ENCODE measurements at places on chromosomes 7 and 10.

DNA sequence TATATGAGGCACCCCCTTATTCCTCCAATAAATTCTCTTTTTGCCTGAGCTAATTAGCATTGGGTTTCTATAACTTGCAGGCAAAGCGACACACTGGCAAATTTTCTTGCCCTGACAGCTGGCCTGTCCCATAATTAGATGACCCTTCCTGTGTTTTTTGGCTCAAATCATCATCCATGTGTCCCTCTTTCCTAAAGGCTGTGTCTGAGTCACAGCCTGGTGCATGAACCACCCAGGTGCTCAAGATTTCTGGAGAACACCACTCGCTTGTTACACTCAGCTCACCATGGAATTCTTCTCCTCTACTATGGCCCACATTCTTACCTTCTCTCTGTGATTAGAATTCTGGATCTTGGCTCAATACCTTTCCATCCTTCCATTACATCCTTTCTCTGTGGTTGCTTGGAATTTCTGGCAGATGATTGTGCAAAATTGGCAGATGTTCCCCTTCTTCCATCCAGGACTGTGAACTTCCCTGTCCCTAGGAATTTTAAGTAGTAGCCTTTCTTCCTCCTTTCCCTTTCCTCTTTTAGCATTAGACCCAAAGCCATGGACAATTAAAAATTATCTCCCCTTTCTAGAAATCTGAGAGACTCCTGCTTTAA lies 116.0 kb upstream of the ANKRD1 start:
- no peak for DNase-seq

DNA sequence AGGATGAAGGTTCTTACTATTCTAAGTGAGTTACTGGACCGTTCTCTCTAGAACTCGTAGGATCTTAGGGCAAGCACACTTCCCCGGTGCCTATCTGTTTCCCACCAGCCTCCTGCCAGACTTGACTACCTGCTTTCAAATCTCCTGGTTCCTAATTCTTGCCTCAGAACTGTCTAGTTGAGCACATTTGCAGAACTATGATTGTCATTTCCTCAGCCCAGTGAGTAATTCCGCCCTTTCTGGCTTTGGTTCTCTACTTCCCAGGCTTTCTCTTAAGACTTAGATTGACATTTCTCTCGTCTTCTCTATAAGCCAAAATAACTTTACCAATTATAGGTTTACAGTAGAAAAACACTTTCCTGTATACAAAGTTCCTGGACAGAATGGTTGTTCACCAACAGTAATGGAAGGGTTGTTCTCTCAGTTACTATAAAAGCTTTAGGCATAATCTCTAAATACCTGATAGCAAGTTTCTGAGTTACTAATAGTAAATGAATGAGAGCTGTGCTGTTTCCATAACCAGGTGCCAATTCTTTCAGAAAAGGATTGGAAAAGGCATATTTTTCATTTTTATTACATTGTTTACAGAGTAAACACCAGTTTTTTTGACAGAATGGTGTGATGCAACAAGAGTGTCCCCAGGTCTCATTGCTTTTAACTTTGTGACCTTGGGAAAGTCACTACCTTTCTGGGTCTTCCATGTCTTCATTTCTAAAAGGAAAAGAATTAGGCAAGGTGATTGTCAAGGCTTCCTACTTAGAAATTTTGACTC lies 41.1 kb downstream of the PLEKHA8 start:
- no peak for DNase-seq

DNA sequence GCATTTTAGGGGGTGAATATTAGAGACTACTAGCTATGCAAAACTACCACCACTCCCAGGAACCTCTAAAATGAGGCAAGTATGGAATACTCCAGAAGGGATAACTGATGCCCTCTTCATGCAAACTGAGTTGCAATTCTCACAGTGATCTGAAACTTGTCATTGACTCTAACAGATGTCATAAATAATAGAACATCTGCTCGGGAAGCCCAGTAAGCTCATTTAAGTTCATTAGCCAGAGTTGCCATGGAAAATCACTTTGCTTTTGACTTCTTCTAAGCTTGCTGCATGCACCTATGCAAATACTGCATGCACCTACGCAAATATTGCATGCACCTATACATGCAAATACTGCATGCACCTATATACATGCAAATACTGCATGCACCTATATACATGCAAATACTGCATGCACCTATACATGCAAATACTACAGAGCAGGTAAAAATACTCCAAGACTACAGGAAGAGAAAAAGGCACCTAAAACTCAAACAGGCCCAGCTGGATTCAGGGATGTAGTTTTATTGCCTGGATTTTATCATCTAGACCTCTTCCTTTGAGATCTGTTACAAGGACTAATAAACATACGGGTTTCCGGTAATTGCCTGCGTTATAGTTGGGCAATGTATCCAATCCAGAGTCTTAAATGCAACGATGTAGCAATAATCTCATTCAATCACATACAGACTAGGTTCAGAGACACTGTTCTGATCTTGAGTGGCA lies 1061.1 kb upstream of the AUTS2 start:
- DNase-seq: no peak

DNA sequence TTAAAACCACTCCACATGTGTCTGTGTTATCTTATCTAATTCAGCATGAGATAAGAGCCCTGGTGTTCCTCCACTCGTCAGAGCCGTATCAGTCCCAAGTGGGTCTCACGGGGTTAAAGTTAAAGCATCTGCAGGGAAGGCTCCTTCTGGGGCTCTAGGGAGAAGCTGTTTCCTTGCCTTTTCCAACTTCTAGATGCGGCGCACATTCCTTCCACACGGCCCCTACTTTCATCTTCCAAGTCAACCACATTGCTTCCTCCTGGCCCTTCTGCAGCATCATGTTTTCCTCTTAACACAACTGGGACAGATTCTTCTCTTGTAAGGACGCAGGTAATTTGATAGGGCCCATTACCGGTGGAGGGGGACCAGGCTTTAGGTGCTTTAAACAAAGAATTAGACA lies 620.1 kb upstream of the DPP6 start:
- no peak for DNase-seq

DNA sequence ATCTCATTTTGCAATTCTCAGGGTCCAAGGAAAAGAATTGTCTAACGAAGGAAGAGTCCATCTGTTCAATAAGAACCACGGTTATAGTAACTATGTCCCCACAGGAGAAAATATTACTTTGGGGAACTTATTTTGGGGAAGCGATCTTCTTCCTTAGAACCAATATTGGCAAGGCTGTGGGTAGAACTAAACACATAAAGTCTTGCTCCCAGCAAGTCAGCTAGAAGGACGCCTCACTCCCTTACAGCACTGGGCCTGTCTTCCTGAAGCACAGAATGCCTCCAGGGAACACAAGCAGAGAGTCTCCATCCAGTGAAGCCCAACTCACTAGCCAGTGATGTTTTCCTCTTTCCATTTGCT lies 30.2 kb downstream of the C10orf71 start:
- no peak for DNase-seq

GRCh38 chr7:107264723-107265122 lies 95.9 kb downstream of the HBP1 start:
- no peak for DNase-seq

- DNase-seq: no peak
Measured at GRCh38 chr10:78579576-78579975, 489.2 kb upstream of the ZMIZ1 start.

DNA sequence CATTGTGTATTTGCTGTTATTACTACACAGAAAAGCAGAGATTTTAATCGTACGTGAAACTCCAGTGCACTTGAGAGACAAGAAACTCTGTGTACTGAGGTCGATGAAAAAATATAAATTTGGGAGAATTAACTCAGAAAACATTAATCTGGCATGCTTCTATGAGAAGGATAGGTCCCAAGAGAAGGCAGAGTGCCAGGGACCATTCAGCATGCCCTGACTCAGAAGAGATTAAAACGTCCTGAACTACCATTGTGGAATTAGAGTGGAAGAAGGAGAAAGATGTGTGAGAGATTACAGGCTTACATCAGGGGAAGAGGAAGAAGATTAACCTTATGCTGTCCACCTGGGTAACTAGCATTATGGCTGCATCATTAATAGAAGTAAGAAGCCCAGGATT lies 72.4 kb downstream of the REEP3 start:
- no peak for DNase-seq

- DNase-seq: no peak
Measured at GRCh38 chr7:2512179-2512661, 7.4 kb upstream of the LFNG start.

DNA sequence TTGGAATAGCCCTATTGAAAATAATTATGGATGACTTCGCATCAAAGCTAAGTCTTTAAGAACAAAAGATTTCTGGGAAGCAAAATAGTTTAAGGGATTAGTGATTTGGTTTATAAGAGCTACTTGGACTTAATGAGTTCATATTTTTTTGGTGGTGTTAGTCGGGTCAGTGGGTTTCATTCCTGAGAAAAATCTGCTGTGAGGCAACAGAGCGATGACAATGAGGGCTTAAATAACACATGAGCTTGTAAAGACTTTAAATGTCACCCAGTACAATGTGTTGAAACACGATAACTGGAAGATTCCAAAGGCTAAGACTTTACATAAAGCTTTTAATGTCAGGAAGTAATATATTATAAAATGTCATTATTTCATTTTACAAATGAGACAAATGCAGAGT lies 178.8 kb downstream of the ARL4A start:
- no peak for DNase-seq

DNA sequence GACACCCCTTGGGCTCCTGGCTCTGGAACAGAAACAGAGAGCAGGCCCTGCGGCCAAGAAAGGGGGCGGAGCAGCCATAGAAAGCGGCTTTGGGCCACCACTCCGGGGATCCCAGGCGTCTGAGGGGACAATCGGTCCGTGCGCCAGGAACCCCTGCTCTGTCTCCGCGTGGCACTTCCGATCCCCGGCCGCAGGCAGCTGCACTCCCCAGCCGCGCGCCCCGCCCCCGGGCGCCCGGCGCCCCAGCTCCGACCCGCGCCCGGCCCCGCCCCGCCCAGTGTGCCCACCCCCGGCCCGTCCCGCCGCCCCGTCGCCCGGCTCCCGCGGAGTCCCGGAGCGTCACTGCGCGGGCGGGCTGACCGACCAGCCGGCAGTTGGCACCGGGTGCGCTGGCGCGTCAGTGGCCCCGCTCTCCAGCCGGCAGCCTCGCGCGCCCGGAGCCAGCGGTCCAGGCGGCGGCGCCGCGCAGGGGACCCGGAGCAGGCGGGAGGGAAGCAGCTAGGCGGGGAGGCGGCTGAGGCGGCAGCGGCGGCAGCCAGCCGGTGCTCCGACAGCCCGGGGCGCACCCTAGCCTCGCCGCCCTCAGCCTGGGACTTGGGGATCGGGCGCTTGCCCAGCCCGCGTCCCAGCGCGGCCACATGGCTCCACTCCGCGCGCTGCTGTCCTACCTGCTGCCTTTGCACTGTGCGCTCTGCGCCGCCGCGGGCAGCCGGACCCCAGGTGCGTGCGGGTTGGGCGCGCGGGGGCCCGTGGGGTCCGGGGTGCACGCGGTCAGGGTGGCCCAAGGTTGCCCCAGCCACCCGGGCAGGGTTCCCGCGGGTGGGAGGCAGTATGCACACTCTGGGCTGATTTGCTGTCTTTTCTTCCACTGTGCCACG lies at the start of gene ADAMTS14:
ADAMTS14 (plus strand) TSS at position 342 of the 878 bp plus-strand sequence; CDS start at position 639, 297 bp downstream.
- DNase-seq: no peak

DNA sequence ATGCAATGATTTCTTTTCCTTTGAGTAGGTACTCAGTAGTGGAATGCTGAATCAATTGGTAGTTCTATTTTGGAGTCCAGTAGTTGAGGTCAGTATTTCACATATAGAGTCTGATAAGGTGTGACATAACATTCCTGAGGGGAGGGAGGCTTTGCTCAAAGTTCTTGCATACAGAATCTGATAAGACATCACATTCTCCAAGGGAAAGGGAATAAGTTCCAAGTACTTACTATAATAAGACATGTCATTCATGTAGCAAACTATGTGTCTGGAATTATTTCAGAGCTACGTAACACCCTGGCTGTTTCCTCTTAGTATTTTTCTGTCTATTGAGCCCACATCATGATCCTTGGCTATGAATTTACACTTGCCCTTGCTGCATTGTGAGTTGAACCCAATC lies 74.3 kb upstream of the POM121L12 start:
- no peak for DNase-seq

- DNase-seq: no peak
Measured at GRCh38 chr7:27901028-27901760, 161.2 kb downstream of the TAX1BP1 start.

DNA sequence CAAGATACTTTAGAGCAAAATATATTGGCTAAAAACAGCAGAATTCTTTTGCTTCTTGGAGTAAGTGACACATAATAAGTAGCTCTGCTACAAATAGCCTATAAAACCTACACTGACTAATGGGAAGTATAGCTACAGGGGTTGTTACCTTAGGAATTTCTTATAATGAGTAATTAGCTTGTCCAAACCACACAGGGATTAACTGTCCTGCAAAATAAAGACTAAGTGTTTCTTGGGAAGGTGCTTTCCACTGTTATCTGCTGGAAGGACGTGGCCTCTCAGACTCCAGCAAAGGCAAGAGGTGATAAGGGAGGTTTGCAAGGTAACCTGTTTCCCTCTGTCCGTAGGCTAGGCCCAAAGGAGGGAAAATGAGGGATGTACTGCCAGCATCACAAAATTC lies 302.4 kb downstream of the DOCK4 start:
- no peak for DNase-seq

DNA sequence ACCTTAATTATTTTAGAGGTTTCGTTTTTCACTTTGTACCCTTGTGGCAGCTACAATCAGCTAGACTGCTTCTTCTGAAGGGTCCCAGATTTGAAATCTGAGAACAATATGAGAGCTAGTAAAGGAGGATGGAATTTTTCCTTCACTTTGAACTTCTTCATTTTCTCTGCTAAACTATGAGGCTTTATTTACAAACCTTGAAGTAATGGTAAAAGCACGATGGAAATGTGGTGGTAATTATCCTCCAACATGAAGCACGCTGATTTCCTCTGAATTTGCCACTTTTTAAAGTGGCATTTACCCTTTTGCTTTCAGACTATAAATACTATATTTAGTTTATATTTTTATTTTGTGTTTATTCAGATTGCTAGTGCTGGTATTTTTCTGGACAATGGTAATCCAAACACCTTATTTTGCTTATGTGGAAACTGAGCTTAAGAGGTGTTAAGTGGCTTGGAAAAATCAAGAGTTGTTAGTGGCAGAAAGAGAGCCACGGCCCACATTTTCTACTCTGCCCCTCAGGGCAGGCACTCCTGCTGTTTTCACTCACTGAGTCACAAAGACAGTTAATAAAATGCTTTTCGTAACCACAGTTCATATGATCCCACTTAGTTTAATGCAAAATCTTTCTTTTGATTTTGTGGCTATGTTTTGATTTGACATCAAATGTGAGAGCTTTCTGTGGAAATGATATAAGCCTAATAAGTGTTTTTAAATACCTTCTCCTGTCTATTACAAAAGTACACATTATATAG lies 2.7 kb downstream of the SSMEM1 start:
- DNase-seq: no peak

GRCh38 chr7:5445981-5446594 lies 22.5 kb upstream of the TNRC18 start:
- no peak for DNase-seq

GRCh38 chr7:17832820-17833355 lies 107.4 kb downstream of the SNX13 start:
- no peak for DNase-seq
